ENCODE measurements at places on chromosomes 12 and 14.

GRCh38 chr12:5796171-5796958, 148.7 kb downstream of the ANO2 start:
- DNase-seq: no peak

DNA sequence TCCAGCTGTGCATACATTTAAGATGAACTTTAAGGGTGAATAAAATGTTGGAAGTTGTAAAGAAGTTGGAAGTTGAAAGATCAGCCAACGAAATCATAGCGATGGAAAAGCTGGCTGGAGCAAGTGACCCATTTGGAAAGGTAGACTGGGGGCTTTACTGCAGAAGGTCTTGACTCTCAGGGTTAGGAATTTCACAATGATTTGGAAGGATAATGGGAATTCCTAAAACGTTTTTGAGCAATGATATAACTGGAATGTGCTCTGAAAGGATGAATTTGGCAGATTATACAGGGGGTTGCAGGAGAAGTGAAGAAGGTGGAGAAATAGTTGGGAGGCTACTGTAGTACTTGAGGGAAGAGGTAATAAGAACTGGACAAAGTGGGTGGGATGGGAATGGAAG, 27.4 kb downstream of the EMP1 start:
- no peak for DNase-seq

DNA sequence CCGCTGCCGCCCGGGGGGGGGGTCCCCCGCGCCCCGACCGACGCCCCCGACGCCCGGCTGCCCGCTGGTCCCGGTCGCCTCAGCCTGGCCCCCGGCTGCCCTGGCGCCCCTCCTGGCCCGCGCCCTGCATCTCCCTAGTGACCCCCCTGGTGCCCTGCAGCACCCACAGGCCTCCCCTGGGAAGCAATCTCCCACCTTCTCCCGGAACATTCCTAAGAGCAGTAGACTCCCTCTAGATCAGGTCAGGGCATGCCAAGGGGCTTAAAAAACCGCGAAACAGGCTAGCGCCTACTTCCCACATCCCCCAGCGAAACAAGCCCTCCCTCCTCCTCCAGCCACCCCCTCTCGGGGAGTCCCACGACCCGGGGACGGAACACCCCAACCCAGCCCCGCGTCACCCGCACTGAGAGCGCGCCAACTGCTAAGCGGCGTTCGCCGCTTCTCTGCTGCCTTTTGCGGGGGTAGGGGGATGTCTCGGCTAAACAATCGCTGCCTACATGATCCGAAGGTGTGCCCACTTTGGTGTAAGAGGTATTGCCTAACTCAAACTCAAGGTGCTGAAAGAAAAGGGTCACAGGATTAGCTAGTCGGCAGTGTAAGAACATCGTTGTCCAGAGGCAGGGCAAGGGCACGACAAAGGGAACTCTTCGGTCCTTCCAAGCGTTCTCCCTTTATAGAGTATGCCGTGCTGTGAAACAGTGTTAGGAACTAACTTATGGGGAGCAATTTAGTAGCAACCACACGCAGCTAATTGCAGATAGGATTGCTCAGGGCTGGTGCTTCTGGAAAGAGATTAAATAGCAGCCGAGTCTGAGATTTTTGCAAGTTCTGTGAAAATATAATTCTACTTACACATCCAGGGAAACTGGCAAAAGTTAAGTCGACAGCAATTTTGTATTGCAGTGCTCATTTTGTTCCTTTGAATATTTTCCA, 619 bp upstream of the NTN4 start:
- no peak for DNase-seq

GRCh38 chr12:49098035-49098451, 3.4 kb upstream of the DHH start:
- no peak for DNase-seq

- DNase-seq: no peak
These were observed 70.5 kb upstream of the DIO3 start for GRCh38 chr14:101490771-101491170.

- DNase-seq: no peak
These were observed 433.4 kb upstream of the OR4E1 start for GRCh38 chr14:22106700-22107697.

DNA sequence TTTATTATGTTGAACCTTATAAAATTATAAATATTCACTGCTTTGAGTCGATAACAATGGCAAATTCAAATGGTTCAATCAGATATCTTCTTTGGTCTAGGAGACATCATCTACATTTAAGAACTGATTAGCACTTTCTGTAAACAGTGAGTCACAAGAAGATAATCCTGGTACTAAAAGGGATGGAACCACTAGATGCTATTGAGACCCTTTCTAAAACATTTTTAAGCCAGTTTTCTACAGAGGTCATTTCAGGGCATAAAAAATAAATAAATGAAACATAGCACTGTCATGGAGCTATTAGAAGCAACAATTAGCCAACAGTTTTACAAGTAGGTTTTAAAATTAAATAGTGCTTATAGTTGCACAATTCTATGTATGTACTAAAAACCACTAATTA, 212.2 kb downstream of the DUSP6 start:
- DNase-seq: no peak

DNA sequence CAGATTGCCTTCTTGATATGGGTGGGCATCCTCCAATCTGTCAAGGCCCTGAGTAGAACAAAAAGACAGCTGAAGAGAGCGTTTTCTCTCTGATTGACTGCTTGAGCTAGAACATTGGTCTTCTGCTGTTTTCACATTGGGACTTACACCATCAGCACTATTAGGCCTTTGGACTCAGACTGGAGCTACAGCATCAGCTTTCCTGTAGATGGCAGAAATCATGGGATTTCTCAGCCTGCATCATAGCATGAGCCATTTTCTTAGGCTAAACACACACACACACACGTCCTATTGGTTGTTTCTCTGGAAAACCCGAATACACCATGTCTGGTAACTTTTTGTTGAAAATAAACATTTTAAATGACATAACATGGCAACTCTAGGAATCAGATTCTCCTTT, 15.8 kb upstream of the PPM1A start:
- DNase-seq: no peak

DNA sequence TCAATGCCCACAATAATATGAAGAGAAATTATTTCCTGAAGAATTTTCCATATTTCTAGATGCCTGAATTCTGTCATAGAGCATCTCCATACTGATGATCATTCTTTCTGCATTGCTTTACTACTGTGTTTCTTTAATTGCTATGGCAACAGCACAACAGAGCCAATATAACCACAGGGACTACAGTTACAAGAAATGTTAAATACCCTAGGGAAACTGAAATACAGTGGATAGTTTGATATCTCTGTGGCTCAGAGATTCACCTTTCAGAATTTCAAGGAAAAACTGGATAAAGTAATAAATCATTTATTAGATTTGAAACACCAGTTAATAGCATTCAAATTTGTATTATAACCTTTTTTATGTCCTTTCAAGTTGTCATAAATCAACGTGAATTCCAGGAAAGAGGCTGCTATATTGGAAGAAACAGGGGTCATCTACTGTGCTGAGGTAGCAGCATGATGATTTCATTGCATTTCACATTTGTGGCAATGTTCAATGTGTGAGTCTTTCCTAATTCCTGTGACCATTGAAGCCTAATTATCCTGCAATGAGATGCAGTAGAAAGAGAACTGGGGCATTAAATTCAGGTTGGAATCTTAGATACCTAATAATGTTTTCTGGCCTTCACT, 267.1 kb downstream of the LRFN5 start:
- peak; percentile 20 for DNase-seq

GRCh38 chr12:23253191-23253590, 628.2 kb downstream of the ETNK1 start:
- DNase-seq: no peak

DNA sequence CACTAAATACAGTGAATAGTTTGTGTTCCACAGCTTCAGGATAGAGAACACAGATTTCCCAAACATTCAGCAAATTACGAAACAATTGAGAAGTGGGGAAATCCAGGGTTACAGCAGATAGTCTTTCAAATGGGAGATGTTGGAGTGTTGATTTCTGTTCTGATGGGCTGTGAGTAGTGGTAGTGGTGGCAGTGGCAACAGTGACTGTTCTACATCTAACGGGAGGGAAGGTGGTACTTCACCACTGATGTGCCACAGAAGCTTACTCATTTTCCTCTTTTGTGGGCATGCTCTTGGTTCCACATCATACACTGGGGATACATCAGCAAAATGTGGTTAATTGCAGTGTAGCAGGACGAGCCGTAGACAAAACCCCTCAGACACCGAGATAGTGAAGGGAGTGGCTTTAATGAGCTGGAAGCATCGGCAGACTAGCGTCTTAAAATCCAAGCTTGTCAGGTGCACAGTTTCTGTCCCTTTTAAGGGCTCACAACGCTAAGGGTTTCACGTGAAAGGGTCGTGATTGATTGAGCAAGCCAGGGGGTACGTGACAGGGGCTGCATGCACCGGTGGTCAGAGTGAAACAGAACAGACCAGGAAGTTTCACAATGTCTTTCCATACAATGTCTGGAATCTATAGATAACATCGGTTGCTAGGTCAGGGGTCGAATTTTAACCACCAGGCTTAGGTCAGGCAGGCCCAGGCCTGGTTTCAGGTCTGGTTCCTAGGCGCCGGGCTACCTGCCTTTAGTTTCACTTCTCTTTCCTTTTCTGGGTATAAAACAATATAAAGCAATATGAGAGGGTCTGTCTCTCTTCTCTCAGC, 330.6 kb upstream of the FBXO33 start:
- no peak for DNase-seq

- no peak for DNase-seq
These were observed 44.9 kb downstream of the RNF34 start for GRCh38 chr12:121444842-121445202.

GRCh38 chr12:88726806-88727720, 146.8 kb upstream of the KITLG start:
- peak; percentile 27 for DNase-seq

GRCh38 chr12:130425698-130426245, 88.1 kb downstream of the PIWIL1 start:
- DNase-seq: no peak

- no peak for DNase-seq
These were observed 161.7 kb downstream of the ALX1 start for GRCh38 chr12:85441741-85442140.

GRCh38 chr14:36505892-36506731, 13.9 kb downstream of the NKX2-1 start:
- DNase-seq: no peak

DNA sequence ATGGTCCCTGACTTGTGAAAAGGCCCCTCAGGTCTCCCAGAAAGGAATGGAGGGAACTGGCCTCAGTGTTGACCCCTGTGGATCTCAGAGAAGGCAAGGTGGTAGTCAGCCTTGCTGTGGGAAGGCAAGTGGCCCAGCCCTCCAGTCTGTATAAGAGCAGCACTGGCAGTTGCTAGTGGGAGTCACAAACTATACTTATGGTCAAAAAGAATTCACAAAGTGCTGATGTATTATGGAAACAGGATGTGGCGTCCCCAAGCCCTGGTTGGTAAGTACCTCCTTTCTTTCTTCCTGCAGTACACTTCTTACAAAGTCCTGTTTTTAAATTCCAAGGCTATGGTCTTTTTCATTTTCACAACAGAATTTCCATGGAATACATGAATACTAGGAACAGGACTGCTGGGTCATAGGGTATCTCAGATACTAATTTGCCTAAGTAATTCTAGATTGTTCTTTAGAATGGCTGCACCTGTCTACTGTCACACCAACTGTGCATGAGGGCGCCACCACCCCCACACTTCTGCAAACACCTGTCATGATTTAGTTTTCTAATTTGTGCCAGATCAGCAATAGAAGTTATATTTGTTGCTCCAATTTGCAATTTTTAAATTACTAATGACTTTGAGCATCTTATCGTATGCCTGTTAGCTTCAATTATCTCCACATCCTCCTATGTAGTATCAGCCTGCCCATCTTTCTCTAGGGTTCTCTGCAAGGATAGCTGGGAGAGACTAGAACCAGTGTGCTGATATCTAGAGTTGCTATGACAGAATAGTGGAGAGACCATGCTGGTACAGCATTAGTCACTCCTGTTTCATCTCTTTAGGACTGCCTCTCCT, 40.7 kb upstream of the TMEM263 start:
- DNase-seq: no peak

- DNase-seq: no peak
These were observed 218.3 kb downstream of the TTC6 start for GRCh38 chr14:37813732-37814131.

- DNase-seq: no peak
These were observed 91.9 kb downstream of the VRK1 start for GRCh38 chr14:96889091-96889490.
